ENCODE measurements at places on chromosomes 4 and X.
A peak's percentile ranks its signal among the peaks of the same experiment; 100 is the strongest.

DNA sequence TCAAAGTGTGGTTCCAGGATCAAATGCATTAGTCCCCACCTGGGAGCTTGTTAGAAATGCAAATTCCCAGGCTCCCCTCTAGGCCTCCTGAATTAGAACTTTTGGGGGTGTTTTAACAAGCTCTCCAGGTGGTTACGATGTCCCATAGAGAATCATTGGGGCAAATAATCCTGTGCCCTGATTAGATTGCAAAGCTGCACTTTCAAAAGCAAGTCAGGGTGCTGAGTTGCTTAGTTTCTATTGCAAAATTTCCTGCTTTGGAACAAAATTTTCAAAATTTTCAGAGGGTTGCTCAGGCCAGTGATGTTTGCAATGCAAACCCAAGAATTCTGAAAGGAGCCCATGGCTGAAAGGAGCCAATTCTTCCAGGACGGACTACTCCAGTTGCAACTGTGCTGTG, 71.0 kb downstream of the MGST2 start:
- no peak for DNase-seq

- DNase-seq, result no peak
Observed at GRCh38 chrX:7950865-7951264, 23.7 kb upstream of the PNPLA4 start.

- DNase-seq, result no peak
Observed at GRCh38 chr4:7609316-7609715, 174.6 kb upstream of the PSAPL1 start.

- no peak for DNase-seq
Observed at GRCh38 chr4:137299281-137299680, 233.0 kb downstream of the PCDH18 start.

DNA sequence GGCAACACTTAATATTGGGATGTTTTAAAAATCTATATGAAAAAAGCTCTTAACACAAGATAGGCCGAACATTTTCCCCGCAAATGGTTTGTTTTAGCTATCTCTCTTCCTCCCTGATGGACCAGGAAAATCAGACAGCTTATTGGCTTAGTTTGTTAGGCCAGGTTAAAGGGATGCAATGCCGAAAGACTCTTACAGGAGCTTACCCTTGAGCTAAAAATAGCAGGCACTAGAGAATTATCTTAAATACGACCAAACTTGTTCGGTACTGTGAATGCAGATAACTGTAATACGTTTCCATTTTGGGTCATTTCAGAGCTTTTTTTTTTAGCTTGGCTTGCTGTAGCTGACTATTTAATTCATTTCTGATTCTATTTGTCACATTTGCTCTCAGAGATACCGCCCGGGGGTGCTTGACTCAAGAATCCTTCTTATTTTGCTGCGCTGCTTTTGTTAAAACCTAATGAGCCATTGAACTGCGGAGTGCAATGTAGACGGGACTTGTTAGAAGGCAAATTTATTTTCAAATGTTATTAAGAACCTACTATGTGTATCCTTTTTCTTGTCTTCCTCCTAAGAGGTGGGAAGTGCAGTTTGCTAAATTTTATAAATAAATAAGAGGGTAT, 23.3 kb downstream of the PPARGC1A start:
- DNase-seq, result no peak

DNA sequence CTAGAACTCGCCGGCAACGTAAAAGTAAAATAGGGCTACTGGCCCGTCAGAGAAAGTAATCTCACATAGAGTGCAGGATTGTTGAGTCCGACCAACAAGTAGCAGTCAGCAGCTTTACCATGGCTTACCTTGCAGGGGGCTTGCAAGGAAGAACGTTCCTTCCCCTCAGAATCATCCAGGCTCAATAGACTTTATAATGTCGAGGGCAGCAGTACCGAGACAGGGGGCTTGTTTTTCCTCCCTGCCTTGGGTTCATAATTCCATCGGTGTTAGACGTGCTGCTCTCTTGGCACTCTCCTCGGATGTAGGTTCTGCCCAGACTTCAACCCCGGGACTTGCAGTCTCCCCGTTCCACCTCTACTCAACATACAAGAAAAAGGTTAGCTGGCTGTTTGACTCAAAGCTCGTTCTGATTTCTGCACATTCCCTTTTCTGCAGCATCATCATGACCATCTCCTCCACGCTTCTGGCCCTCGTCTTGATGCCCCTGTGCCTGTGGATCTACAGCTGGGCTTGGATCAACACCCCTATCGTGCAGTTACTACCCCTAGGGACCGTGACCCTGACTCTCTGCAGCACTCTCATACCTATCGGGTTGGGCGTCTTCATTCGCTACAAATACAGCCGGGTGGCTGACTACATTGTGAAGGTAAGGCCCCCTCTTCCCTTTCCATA, 1.5 kb downstream of the SLC10A4 start:
- DNase-seq, result no peak

DNA sequence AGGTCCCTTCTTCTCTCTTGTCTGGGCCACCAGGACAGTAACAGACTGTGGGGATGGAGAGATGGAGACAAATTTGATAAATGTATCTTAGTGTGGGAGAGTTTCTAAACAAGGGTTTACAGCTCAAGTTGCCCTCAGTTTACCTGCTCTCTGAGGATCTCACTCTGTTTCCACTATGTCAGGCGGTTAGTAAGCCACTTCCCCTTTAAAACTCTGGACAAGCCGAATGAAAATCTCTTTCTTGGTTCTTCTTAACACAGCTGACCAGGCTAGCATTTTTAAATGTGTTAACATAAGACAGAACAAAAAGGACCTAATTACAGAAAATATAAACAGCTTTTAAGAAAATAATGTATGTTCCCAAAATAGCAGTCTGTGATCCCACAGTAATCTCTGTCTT, 2.9 kb upstream of the SCARB2 start:
- no peak for DNase-seq

GRCh38 chr4:77152421-77152820, 4.6 kb upstream of the CCNG2 start:
- DNase-seq, result no peak

DNA sequence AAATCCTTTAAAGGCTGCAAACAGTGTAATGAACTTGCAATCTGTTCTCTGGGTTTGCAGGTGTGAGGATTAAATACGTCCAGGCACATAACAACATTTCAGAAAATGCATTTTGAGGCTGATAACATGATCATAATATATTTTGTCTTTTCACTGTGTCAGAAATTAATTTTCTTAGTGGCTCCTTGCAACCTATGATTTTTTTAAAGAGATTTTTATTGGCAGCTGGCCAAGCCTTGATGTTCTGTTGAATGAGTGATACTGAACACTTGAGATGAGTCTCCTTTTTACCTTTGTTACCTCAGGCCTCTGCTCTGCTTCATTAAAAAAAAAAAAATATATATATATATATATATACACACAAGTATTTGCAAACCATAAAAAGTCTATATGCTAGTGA, 68.2 kb upstream of the TENM3 start:
- DNase-seq, result no peak

DNA sequence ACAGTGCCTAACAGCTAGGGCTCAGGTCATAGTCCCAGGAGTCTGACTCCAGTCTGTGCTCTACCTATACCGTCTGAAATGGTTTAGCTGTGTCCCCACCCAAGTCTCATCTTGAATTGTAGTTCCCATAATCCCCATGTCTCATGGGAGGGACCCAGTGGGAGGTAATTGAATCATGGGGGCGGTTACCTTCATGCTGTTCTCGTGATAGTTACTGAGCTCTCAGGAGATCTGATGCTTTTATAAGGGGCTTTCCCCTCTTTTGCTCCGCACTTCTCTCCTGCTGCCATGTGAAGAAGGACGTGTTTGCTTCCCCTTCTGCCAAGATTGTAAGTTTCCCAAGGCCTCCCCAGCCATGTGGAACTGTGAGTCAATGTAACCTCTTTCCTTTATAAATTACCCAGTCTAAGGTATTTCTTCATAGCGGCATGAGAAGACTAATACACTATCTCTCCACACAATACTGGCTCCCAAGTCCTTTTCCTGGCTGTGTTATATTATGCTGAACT, 110.8 kb downstream of the AFAP1 start:
- no peak for DNase-seq

GRCh38 chr4:132981611-132982010, 167.5 kb upstream of the PCDH10 start:
- DNase-seq, result no peak

- peak; percentile 58 for DNase-seq
Observed at GRCh38 chrX:42615161-42615563, 162.8 kb downstream of the PPP1R2C start.

GRCh38 chr4:150217192-150217591, 138.9 kb downstream of the DCLK2 start:
- DNase-seq, result no peak

DNA sequence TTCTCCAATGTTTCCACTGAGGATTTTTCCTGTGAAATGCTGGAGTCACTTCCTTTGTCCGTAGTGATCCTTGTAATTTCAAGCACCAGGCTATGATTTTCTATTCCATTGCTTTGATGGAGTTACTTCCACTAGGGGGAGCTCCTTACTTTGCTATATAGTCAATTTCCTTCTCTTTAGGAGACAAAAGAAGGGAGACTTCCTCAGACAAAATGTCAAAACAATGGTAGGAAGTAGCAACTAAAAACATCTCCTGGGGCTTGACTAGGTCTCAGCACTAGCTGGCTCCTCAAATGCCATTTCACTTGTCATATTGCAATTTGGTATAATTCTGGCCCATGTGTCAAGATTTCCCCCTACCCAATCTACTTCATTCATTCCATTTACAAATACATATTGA, 24.1 kb downstream of the ZCCHC12 start:
- peak; percentile 69 for DNase-seq

DNA sequence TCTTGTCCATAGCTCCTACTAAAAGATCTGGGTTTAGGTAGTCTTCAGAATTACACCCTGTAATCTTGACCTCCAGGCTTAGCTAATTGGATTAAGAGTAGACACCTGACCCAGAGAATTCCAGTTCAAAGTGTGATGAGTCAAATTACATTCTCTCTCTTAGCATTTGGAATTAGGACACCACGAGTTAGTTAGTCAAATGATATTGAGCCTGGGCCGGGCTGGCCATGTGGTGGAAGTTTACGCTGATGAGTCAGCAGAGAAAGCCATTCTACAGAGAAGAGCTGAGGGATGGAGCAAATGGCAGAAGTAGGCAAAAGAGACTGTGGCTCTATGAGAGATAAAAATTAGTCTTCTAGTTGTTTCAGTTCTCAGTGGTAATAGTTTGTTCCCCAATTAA, 31.1 kb downstream of the CEP44 start:
- DNase-seq, result peak; percentile 7

DNA sequence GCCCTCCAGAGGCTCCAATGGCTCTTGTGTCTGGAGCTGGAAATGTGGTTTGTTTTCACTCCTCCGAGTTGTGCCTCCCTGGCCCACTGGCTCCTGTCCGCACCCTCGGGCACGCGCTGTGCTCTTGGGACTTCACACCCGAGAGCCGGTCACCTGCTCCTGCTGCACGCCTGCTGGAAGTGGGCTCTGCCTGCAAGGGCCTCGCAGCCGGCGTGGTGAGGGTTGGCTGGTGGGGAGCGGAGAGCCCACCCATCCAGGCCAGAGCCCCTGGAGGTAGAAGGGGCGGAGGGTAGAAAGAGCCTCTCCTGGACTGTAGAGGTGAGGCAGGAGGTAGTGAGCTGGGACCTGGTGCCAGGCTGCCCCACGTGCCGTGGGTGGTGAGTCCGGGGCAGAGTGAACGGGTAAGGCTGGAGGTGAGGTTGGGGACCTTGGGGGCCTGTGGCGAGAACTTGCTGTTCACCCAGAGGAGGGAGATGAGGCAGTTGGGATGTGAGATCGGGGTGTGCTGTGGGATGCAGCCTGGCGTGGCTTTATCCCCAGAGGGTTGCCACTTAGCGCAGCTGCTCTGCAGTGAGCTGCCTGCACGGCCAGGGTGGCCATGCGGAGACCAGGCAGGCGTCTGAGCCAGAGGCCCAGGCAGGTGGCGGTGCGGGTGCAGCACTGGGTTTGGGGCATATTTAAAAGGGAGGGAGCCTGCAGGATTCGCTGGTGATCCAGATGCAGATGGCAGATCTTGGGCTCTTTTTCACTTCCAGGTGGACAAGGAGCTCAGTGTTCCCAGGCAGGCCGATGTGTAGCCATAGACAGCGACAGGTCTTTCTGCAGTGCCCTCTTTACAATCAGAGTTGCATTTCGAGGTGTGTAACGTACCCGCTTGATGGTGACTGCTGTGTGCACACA, 48.8 kb downstream of the PCGF3 start:
- DNase-seq, result no peak

DNA sequence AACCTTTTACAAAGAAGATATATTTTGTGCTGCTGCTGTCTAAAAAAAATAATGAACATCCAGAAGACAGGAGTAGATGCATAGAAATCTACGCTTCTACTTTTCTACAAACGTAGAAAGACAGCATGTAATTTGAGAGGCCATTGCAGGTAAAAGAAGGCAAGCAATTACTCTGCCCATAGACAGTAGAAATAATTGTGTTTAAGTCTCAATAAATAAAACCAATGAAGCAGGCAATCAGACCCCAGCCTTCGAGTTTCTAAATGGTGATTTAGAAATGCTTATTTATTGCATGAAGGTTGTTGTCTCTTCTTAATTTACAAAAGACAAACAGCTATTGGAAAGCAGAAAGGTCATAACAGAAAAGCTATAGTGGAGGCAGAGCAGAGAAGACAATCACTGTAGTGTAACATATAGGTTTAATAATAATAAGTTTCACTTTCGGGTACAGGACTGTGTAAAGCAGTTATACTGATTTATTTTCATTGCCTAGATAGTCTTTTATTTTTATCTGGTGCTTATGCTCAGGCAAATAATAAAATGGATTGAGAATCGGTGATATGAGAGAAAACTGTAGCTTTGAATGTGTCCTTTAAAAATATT, 123.0 kb upstream of the TACR3 start:
- no peak for DNase-seq

- peak; percentile 46 for DNase-seq
Observed at GRCh38 chr4:105666693-105667092, 41.8 kb downstream of the INTS12 start.

GRCh38 chrX:15343075-15343476, 7.8 kb upstream of the PIGA start:
- no peak for DNase-seq

DNA sequence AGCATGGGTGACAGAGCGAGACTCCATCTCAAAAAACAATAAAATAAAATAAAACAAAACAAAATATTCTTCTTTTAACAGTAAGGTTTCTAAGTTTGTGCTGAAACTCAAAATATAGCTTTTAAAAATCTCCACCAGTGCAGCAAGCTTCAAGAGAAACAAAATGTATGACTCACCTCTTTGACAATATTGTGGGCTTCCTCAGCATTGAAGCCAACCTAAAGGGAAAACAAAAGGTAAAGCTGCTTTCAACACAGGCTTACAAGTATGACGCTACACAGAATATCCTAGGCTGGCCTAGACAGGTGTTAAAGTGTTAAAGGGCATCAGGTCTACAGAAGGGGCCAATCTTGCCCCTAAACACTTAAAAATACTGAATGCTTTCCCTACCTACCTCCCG, 1.2 kb downstream of the DYNLT3 start:
- no peak for DNase-seq

DNA sequence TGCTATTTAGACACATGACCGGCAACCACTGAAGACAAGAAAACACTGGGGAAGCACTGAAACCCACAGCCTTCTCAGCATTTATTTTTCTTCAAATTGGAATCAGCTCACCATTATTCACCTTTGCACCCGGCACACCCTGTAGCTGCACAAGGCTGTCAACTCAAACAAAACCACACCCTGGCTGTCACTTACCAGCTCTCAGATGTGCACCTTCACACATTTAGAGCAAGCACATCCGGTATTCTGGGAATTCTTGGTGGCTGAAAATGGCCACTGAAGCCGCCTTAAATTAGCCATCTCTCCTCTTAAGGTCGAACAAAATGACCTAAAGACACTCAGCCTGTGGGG, 5.9 kb downstream of the ZFYVE28 start:
- no peak for DNase-seq
